ENCODE measurements at places on chromosomes 13 and 19.
A peak's percentile ranks its signal among the peaks of the same experiment; 100 is the strongest.

DNA sequence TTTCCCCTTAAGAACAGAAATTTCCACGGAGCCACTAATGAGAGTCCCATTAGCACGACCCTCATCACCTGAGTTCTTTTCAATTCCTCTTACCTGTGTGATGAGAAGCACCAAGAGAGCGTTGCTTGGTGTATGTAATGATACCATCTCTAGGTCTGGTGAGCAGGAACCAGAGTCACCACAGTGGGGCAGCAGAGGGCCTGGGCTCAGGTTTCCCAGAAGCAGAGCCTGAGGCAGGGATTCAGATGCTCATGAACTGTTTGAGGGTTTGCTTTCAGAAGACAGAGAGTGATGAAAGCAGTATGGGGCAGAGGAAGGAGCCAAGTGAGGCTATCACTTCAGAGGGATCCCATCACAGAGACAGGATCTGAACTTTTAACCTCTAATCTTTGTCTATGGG is 3.1 kb upstream of the PTPRH start:
- DNase-seq = no peak

DNA sequence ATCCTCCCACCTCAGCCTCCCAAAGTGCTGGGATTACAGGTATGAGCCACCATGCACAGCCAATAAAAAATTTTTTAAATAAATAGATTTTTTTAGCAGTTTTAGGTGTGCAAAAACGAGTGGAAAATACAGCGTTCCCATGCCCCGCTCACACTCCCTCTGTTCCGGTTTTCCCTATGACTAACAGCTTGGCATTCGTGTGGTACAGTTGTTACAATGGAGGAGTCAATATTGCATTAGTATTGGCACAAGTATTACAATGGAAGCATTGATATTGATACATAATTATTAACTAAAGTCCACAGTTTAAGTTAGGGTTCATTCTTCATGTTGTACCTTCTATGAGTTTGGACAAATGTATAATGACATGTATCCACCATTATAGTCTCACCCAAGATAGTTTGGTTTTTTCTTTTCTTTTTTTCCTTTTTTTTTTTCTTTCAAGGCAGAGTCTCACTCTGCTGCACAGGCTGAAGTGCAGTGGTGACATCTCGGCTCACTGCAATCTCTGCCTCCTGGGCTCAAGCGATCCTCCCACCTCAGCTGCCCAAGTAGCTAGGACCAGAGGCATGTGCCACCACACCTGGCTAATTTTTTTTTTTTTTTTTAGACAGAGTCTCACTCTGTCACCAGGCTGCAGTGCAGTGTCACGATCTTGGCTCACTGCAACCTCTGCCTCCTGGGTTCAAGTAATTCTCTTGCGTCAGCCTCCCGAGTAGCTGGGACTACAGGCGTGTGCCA is 15.4 kb upstream of the RAB20 start:
- no peak for DNase-seq

DNA sequence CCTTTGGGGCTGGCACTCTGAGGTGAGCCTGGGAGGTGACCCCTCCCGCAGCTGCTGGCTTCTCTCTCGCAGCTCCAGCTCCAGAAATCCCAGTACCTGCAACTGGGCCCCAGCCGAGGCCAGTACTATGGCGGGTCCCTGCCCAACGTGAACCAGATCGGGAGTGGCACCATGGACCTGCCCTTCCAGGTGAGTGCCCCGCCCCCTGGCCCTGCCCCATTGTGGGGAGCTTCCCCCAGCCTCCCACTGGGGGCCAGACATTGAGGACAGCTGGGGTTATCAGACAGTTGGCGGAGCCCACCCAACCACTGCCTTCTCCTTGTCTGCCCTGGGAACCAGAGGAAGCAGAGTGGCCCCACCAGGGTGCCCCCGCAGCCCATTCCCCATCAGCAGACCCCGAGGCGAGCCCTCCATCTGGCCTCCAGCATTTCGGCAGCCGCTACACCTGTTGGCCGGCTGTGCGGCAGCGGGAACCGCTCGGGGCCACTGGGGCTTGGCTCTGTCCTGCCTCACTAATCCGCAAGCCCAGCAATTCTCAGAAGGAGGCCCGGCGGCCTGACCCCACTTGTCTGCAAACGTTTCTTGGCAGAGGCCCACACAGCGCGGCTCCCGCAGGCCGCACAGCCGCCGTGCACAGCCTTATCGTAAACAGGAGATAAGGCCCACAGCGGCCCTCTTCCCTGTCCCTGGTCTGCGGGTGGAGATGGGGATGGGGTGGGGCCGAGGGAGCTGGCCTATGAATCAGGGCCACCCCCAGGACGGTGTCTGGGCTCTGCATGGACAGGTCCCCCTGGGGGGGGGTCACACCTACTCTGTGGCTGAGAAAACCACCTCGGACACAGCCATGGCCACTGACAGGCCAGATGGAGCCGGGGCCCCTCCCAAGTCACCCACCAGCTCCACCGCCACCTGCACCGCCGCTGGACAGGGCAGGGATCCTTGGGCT is 48.0 kb downstream of the COMP start:
- no peak for DNase-seq

DNA sequence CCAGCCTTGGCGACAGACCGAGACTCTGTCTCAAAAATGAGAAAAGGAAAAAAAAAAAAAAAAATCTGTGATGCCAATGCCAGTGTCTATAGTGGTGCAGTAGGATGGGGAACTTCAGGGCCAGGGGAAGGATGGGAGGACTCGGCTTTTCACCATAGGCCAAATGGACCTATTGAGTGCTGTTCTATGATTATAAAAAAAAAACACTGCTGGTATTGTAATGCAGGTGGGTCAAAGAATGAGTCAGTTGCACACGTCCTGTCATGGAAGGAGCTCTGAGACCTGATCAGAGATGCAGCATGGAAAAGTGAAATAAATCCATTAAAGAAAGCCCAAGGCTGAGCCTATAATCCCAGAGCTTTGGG is 7.0 kb downstream of the DNAJB1 start:
- DNase-seq = no peak

GRCh38 chr19:12953799-12954611 is 3.0 kb downstream of the GADD45GIP1 start:
- no peak for DNase-seq

DNA sequence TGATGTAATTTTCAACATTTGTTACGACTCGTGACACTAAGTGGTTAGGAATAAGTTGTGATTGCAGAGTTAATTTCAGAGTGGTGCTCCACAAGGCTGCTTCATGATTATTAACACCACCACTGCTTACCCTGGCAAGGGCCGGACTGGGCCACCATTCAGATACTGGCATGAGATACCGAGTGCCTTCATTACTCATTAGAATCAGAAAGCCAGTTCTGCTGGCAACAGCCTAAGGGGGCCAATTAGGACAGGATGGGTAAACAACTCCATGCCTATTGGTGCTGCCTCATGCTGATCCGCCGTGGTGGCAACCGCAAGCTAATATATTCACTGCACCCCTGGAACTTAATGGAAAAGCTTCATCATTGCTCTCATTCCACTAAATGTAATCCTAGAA is 575.1 kb downstream of the EFNB2 start:
- no peak for DNase-seq

DNA sequence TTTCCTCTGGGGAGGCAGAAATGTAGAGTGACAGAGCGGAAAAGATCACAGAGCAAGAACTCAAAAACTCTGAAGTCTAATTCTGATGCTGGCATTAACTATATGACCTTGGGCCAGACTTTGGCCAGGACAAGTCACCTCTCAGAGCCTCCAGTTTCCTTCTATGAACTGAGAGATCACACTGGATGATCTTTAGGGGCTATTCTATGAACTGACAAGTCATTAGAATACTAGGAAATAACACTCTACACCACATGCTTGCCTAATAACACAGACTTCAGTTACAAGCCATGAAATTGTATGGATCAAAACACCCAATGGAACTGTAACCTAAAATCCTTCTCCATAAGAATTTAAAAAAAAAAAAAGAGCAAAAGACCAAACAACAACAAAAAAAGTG is 16.9 kb downstream of the SLC25A30 start:
- no peak for DNase-seq

GRCh38 chr13:109671919-109672318 is 114.5 kb downstream of the IRS2 start:
- DNase-seq = no peak

DNA sequence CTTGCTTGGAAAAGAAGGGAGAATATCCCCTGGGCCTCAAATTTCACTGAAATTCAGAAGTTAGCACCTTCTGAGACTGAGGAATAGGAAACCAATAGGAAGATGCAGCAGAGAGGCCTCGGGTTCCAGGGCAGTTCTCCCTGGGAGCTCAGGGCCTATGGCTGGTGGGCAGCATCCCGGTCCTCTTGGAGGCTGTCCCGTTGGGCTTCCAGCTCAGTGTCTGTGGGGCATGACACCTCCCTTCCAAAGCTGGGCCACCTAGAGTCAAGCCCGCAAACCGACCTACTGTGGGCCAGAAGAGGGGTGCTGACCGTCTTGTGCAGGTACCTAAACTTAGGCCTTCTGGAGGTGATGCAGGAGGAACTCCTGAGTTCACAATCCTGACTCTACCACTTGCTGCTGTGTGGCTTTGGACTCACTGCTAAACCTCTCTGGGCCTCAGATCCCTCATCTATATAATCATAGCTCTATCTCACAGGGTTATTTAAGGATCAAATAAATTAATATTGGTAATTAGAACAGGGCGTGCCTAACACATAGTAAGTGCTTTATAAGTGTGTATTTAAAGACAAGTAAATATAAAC is 17.1 kb downstream of the SIAH3 start:
- DNase-seq = no peak

DNA sequence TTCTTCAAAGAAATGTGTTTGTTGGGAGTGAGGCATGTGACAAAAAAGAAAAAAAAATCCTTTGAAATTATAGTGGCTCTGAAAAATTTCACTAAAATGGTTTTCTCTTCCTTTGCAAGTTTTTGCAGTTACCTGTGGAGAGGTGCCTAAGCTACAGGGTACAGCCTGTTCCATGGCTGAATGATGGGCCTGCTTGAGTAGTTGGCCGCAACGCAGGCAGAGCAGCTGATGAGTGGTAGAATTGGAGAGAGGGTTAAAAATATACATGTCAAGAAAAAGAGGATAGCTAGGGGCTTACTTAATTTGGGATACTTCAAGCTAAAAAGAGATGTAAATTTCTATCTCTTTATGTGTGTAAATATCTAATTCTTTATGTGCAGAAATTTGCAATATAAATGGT is 629.1 kb upstream of the SLC10A2 start:
- DNase-seq = no peak

- peak; percentile 70 for DNase-seq
Observed at GRCh38 chr19:10836479-10837330, 693 bp upstream of the TMED1 start.

GRCh38 chr19:46471116-46471733 is at the start of gene PNMA8A:
TSS of gene PNMA8A (minus strand) at chr19:46471563. CDS start at chr19:46471035, 528 bp downstream.
- DNase-seq = no peak

- no peak for DNase-seq
Observed at GRCh38 chr13:45362939-45363338, 22.0 kb upstream of the TPT1 start.

GRCh38 chr19:49327878-49328544 is 3.0 kb upstream of the SLC6A16 start:
- peak; percentile 48 for DNase-seq

DNA sequence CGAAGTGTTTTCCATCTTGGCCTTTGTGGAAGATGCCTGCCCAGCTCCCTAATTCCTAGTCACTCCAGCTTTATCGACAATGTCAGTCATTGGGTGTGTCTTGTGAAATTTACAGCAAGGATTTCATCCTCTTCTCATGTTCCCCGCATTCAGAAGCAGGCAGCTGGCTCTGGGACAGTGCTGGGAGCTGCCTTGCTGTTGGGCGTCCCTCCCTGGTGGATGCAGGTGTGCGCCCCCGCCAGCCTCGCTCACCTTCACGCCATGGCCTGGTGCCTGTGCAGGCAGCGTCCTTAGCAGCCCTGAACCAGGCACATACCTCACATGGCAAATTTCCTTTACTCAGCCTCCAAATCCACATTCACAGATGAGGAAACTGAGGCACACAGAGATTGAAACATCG is 39.7 kb upstream of the TFDP1 start:
- DNase-seq = no peak

- DNase-seq = no peak
Observed at GRCh38 chr13:114056205-114057013, 76.0 kb downstream of the RASA3 start.

DNA sequence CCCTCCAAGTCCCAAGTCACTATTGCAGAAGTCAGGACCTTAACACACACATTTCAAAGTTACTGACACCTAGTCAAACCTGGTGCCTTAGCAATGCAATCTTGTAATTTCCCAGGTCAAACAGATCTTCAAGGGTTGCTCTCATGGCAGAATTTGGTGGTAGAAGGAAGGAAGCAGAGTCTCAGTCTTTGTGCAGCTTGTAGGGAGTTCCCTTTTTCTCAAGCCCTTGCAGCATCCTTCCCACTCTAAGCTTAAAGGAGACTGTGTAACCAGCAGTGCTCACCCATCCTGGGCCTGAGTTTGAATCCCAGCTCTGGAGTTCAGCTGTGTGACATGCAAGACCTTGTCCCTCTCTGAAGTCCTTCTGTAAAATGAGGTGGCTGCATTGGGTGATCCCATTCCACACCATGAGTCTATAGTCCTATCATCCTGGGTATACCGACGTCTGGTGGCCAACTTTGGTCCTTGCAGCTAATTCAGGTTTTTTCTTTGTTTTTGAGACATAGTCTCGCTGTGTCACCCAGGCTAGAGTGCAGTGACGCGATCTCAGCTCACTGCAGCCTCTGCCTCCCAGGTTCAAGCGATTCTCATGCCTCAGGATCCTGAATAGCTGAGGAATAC is 9.8 kb downstream of the SIGLEC10 start:
- DNase-seq = no peak

GRCh38 chr13:40613192-40613818 is 53.1 kb downstream of the FOXO1 start:
- DNase-seq = peak; percentile 40

- no peak for DNase-seq
Observed at GRCh38 chr19:43644181-43644580, 4.5 kb upstream of the CADM4 start.

DNA sequence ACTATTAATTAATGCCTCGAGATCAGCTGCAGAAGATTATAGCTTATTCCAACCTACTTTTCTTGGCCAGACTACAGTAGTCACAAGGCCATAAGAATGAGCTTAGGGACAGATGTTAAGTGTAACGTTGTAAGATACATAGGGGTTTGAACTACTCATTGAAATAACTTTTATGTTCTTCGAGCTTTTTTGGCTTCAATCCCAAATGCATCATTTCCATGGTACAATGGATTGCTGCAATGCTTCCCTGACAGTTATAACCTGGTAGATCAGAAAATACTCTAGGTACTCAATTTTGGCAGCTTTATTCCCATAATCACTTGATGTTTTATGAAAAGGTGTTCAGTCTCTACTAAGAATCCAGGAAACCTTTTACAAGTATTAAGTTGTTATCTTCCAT is 2216.7 kb upstream of the PCDH20 start:
- no peak for DNase-seq

DNA sequence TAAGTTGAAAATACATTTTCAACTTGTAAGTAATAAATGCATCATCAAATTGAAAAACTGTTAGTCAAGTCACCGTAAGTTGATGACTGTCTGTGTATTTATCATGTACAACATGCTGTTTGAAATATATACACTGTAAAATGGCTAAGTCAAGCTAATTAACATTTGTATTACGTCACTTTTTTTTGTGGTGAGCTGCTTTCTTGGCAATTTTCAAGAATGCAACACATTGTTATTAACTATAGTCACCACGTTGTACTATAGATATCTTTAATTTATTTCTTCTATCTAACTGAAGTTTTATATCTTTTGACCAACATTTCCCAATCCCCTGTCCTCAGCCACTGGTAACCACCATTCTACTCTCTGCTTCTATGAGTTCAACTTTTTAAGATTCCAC is 57.0 kb downstream of the RBM26 start:
- DNase-seq = no peak

- DNase-seq = no peak
Observed at GRCh38 chr19:30512176-30513081, 140.2 kb downstream of the ZNF536 start.

Data from T-helper 1 cell (primary cell).